ENCODE measurements at places on chromosomes 6 and 20.

- no peak for DNase-seq
These were observed 264.7 kb downstream of the TAF4 start for GRCh38 chr20:61801065-61801360.

GRCh38 chr6:11462742-11463397, 74.7 kb upstream of the TMEM170B start:
- no peak for DNase-seq

DNA sequence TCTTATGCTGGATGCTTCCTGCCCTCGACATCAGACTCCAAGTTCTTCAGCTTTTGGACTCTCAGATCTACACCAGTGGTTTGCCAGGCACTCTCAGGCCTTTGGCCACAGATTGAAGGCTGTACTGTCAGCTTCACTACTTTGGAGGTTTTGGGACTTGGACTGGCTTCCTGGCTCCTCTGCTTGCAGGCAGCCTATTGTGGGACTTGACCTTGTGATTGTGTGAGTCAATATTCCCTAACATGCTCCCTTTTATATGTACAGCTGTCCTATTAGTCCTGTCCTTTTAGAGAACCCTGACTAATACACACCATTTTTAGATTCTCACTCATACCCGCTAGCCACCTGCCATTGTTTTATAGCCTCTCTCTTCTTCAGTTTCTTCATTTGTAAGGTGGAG, 382.1 kb upstream of the TSHZ2 start:
- DNase-seq = no peak

DNA sequence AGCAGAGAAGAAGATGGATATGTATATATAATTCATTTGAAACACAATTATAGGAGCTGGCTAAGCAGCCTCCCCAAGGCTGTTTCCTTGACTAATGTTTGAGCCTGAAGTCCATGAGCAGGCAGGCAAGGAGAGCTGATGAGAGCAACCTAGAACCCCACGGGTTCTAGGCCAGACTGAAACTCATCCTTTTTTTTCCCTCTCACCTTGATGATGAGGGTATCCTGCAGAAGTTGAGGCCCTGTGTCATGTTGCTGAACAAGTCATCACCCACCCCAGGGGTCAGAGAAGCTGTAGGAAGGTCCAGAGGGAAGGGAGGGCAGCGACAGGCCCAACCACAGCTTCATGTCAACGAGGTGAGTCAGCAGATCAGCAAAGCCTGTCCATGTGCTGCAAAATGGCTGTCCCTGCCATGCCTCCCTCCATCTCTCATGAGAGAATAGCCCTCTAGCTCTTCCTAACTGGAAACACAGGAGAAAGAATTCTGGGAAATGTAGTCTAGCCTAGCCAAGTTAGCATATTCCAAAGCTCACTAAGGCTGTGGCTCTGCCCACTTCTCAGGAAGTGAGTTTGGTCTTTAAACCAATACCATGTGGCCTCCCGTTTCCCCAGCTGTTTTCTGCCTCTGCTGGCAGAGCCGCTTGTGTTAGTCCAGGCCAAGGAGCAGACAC, 91.3 kb upstream of the DTNBP1 start:
- no peak for DNase-seq

GRCh38 chr6:136344420-136344819, 54.8 kb upstream of the BCLAF1 start:
- DNase-seq = no peak

DNA sequence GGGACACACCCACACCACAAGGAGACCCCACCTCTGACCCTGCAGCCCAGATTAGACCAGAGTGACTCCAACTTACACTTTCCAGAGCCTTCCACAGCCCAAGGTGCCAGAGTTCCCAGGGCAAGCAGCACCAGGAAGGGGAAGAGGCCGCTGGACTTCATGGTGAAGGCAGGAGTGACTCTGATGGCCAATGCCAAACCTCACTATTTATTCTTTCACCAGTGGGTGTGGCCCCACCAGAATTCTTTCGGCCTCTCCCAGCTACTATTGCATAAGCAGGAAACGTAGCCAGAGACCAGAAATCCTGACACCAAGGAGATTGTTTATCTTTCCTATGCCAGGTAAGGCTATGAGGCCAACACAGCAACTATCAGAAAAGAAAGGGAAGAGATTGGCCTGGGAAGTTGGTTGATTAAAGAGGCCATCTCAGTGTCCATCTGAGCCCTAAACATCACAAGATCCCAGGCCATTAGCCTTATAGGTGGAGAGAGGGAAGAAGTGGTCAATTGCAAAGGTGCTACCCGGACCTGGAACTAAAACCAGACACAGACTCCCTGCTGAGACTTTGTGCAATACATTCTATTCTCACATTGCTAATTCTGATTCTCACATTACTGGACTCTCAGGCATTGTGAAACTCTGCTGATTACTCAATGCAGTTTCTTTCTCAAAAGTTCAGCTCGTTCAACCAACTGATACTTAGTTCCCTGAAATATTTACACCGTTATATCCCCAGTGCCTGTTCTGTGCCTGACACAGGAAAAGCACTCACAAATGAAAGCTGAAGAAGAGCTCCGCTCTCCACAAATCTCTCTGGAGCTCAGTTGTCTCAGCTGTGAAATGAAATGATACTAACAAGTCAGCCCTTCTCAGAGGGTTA, at the start of gene SLPI:
SLPI (minus strand) TSS at position 182 of the 880 bp plus-strand sequence; CDS start at position 161, 21 bp downstream.
- no peak for DNase-seq

- DNase-seq = no peak
These were observed 85.2 kb downstream of the CDH26 start for GRCh38 chr20:60043435-60043834.

DNA sequence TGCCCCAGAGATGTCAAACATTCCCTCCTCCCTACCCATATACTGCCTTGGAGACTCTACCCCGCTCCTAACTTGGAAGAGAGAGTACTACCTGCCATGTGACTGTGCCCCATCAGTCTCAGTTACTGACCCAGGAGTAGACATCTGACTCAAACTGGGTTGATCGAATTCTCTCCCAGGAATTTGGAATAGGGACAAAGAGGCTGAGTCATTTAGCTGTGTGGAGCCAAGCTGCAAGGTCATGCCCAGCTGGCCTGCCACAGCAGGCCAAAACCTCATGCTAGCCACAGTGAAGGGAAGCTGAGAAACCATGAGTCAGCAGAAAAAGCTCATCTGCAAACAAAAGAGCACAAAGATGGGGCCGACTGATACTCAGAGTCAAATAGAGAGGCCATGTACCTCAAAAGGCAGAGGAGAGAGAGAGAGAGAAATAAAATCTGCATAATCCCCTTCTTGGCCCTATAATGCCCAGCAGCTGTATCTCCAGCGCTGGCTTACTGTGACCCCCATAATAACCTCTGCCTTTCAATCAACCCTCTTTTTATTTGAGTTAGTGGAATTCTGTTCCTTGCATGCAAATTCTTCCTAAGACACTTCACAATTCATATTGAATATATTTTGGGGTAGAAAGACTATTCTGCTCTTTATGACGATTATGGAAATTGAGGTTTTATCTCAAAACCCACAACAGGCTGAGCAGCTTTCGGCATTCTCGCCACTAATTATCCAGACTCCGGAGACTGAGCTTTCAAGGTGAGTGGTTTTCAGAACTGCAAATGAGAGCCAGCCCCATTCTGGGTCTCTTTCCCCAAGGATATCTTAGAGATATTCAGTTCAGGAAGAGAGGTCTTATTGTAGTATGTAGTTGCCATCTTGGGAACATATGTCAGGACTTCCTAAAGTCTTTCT, 21.4 kb upstream of the AKIRIN2 start:
- no peak for DNase-seq

- no peak for DNase-seq
These were observed 2.5 kb downstream of the NTSR1 start for GRCh38 chr20:62710886-62711702.

DNA sequence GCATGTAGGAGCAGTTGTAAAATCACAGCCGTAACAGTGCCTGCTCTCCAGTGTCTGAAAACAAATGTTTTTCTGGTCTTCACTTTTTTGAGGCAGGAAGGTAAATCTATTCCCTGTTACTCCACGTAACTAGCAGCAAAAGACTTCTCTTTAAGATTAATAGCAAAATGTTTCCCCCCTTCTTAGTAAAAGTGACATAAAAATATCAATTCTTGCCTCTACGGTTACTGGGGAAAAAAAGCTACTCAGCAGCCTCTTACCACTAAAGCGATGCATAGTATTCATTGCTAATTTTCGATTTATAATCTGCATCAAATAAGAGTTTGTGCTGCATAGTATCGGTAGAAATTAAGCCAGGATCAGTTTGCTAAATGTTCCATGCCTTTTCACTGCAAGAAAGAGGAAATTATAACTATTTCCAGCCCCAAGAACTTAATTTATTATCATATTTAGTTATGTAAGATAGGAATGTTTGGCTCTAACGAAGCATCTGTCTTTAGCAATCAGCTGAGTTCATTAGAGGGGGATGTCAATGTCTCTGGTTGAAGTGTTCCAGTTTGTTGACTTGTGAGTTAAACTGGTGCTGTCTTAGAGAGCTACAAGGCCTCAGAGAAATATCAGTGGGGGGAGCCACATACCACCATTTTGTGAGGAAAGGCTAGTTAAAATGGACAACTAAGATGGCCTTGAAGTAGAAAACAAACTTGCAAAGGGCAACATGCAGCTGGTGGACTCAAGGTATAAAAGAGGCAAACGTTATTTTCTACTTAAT, 617 bp upstream of the TSPYL1 start:
- no peak for DNase-seq

- no peak for DNase-seq
These were observed 214.6 kb downstream of the SMOC2 start for GRCh38 chr6:168655462-168656152.

GRCh38 chr20:21049305-21049828, 56.8 kb downstream of the LINC00237 start:
- DNase-seq = no peak

DNA sequence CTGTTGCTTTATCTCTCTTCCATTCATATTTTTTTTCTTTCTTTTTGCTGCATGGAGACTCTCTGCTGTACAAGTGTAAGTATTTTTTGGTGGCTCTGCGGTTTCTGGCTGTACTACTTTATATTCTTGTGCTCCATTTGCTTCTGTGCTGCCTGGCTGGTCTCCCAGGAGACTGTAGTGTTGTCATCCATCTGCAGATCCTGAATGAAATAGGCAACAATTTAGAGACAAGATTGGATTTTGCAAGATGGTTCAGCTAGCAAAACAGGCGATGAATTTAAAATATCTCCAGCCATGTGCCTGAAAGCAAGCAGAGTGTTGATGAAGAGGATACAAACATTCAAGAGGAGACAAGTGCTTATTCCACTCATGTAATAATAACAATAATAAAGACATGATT, 75.1 kb upstream of the SCGN start:
- no peak for DNase-seq

DNA sequence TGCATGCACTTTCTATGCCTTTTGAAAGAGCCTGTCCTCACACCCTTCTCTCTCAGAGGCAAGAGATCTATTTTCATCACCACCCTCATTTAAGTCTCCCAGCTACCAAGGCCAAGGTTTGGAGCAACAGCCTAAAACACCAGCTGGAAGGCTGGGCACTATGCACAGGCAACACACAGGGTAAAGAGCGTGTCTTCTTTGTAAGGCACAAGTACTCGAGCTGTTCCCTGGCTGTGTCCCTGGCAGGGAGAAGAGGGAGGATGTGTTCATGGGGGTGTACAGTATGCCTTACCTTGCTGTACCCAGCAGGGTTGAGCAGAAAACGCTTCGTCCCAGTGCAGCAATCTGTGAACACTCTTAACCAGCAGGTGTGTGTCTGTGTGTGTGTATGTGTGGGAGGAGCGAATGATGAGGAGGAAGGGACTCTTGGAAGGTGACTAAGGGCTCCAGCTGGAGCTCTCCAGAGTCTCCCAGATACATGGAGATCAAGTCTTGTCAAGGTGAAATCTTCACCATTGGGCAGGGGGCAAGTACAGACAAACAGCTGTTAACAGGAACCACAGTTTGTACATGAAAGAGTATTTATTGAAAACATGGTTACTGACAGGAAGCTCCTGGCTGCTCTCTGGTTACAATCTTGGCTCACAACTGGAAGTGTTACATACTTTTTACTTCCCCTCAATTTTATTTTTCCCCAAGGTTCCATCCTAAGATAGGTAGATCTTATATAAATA, 40.8 kb downstream of the ELMO2 start:
- no peak for DNase-seq

DNA sequence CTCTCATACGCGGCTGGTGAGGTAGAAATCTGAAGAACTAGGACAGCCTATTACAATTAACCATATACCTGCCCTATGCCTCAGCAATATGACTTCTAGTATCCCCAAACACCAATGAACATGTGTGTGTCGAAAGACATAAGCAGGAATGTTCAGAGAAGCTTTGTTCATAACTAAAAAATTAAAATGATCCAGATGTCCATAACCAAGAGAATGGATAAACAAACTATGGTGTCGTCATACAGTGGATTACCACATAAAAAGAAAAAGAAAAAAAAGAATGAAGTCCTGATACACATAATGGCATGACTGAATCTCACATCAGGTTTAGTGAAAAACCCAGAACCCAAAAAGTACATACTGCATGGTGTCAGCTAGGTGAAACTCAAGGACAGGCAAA, 73.9 kb downstream of the MDN1 start:
- DNase-seq = no peak

- DNase-seq = no peak
These were observed 18.8 kb downstream of the MRAP2 start for GRCh38 chr6:84052204-84052882.

Measured in GM19239 (cell line).